Activated effector memory CD4-positive, alpha-beta T cell treated with Interleukin-2 at 50 U/mL for 16 hours (primary cell): ENCODE measurements at places on chromosomes 1 and 21.
A peak's percentile ranks its signal among the peaks of the same experiment; 100 is the strongest.

DNA sequence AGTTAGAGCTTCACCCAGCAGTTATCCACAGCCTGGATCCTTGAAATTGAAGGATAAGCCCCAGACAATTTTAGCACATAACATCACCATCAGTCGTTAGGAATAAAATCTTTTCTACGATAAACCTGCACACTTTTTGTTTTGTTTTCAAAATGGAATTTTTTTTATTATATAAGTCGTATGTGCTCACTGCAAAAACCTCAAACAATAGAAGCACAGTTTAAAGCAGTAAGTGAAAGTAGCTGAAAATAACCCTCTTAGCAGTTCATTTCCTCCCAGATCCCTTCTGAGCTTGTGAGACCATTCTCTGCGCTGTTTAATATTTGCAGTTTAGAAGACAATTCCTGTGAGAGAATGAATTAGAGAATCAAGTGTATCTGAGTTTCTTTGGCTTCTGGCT, 38.3 kb downstream of the ELK4 start:
- DNase-seq, result no peak

GRCh38 chr1:240171907-240172306, 80.2 kb downstream of the FMN2 start:
- DNase-seq, result no peak

DNA sequence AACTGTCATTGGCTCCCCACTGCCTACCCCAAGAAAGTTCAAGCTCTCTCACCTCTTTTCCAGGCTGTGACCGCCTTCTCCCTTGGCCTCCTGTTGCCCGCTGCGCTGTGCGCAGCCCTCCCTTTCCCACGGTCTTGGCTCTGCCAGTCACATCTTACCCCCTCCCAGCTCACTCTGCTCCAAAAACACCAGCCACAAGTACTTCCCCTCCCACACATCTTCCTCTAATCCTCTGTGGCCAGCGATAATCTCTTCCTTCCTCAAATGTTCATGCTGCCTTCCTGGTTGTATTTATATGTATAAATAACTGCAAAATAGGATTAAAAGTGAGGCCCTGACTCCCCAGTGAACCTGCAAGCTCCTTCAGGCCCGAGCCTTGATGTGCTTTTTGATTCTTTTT, 81.8 kb downstream of the AJAP1 start:
- no peak for DNase-seq

DNA sequence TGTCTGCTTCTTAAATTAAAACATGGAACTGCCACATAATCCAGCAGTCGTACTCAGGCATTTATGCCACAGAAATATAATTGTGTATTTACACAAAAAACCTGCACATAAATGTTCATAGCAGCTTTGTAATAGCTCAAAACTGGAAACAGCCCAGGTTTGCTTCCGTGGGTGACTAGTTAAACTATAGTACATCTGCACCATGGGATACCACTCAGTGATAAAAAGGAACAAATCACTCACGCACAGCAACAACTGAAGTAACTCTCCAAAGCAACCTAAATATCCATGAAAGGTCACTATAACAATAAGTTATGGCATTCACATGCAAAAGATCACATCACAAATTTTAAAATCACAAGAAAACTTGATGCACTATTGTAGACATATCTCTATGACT, 64.4 kb downstream of the KCNT2 start:
- DNase-seq, result no peak

GRCh38 chr1:15444468-15445389, 6.5 kb downstream of the CTRC start:
- no peak for DNase-seq

DNA sequence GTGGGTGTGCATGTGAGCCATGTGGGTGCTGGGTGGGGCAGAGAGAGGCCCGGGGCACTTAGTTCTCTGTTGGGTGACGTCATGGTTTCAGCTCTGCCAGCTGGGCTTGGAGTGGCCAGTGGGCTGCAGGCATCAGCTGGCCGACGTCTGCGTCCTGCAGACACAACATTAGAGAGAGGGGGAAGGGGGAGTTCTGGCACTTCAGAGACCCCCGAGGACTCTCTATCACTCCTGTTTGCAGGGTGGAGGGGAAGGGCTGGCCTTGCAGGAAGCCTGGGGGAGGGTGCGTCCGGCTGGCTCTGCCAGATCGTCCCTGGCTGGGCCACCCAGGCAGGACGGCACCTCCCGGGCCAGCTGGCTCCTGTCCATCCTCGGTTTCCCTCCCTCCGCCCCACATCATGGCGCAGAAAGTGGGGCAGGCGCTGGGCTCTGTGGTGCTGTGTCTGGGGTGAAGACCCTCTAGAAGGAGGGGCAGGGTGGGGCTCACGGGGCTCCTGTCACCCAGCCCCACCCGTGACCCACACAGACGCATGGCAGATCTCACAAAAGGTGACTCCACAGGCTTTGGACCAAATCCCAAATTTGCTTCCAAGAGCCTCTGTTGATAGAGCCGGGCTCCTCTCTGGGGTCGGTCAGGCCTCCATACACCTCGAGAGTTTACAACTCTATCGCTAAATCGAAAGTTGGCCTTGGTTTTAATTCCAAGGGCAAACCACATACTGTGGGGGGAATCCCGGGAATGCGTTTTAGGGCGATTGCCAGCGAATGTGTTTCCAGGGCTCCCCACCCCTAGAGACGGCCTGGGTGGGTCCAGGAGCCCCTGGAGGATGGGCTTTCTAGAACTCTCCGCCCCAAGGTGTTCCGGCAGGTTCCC, 73.4 kb upstream of the TTC34 start:
- DNase-seq, result no peak

DNA sequence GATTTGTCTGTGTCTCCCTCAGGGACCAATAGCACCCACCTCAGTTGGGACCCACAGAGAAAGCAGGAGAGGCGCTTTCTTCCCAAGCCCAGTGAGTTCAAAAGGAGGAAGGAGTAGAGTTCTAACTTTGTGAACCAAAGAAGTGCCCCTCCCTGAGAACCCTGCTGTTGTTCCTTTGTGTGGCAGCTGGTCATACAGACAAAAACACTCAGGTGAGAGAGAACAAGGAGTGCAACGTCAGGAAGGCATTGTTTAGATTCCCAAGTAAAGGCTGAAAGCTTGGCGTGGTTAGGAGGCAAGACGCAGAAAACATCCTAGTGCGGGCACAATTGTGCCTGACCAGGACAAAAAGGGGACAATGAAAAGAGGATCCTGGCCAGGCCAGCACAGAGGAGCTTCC, 654.6 kb downstream of the KIF26B start:
- no peak for DNase-seq

- no peak for DNase-seq
Observed at GRCh38 chr1:224703702-224704101, 87.6 kb downstream of the CNIH3 start.

GRCh38 chr21:18608226-18608625, 204.6 kb upstream of the TMPRSS15 start:
- DNase-seq, result no peak

DNA sequence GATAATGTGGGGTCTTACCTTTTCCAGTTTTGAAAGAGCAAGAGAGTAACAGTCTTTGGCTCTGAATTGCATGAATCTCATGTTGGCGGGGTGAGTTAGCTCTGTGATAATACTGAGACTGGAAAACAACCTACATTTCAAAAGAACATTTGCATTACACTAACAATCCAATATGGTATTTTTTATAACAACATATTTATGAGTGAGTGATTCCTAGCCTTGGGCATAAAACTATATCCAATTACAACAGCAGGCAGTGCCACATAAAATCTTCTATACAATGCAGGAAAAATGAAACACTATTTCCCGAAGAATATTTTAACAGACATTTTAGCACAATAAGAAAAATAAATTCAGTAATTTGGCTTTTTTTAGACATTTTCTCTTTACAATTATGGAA, 303.0 kb downstream of the KCNT2 start:
- no peak for DNase-seq

- DNase-seq, result no peak
Observed at GRCh38 chr1:228889289-228889688, 154.0 kb downstream of the RHOU start.

DNA sequence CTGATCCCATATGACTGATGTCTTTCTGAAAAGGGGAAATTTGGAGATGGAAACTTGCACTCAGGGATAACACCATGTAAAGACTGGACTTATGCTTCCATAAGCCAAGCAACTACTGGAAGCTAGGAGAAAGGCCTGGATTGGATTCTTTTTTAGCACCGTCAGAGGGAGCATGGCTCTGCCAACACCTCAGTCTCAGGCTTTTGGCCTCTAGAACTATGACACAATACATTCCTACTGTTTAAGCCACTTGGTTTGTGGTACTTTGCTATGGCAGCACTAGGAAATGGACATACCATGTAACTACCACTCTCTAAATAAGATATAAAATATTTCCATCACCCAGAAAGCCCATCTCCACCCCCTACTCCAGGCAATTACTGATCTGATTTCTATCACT, 139.7 kb downstream of the CYYR1 start:
- no peak for DNase-seq

GRCh38 chr21:34091032-34091431, 17.7 kb downstream of the MRPS6 start:
- DNase-seq, result no peak

DNA sequence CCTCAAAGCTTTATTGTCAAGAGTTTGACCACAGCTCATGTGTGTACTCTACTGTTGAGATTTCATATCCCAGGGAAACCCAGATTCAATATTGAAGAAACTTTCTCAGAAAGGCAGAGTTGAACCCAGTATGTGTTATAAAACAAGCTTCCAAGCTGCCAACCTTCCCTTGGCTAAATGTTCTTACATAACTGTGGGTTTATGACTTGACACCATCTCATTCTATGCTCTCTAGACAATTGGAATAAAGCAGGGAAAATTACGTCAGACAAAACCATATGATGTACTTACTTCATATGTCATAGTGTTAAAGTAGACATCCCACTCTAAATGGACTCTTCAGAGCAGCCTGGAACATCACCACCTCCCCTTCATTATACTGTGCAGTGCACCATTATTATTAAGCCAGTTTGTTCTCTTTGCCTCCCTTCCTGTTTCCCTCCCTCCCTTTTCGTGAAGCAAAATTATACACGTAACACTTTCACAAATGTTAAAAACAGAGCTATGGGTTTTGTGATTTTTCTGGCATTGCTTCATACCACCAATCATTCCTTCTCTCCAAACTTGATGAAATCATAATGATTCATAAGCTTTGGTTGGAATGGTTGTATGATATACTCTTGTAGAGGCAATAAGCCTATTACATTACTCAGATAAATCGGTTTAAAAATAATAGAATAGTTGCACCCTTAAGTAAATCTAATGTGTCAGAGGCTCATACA, 507.2 kb downstream of the LTN1 start:
- DNase-seq, result no peak

GRCh38 chr1:8152731-8153702, 126.9 kb upstream of the ERRFI1 start:
- peak; percentile 32 for DNase-seq

GRCh38 chr1:54861070-54861761, 25.8 kb downstream of the DHCR24 start:
- DNase-seq, result no peak

DNA sequence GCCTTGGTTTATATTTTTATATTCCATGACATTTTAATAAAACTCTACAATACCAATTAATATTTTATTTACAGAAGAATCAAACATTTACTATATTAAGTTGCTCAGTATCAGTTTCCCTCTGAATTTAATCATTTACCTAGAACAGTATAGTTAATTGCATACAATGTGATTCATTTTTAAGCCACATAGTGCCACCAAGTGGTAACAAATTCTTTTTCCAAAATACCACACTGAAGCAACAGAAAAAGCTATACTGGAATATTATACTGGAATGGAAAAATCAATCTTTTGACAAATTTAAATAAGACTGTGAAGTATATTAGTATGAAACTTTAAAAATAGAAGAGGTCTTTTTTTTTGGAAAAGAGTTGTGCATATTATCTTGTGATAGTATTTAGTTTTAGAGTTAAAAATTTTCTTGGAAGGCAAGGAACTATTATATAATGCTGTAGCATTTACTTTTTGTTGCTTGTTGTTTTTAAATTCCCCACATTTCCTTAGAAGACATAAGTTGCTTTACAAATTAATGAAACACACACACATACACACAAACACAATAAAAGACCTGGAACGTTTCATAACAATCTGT, 57.3 kb downstream of the ZNF644 start:
- DNase-seq, result no peak

DNA sequence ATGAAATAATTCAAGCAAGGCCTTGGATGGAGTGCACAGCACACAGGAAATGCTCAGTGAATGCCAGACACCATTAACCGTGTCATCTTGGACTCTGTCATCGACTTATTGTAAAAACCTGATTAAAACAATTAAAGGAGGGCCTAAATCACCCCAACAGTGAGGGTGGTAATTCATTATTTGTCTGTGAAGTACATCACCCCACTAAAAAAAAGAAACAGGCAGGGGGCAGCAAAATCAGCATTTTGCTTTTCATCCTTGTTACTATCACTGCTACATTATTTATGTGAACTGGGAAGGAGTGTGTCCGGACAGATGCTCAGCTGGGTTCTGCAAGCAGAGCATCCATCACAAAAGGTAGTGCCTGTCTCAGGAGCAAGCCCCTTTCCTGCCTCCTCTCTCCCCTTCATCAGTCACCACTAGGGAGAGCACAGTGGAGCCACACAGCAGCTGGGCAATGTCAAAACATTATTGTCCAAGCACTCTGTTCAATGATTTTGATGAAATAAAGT, 98.5 kb downstream of the RERE start:
- DNase-seq, result no peak

GRCh38 chr1:157658571-157658970, 42.0 kb downstream of the FCRL3 start:
- DNase-seq, result no peak

DNA sequence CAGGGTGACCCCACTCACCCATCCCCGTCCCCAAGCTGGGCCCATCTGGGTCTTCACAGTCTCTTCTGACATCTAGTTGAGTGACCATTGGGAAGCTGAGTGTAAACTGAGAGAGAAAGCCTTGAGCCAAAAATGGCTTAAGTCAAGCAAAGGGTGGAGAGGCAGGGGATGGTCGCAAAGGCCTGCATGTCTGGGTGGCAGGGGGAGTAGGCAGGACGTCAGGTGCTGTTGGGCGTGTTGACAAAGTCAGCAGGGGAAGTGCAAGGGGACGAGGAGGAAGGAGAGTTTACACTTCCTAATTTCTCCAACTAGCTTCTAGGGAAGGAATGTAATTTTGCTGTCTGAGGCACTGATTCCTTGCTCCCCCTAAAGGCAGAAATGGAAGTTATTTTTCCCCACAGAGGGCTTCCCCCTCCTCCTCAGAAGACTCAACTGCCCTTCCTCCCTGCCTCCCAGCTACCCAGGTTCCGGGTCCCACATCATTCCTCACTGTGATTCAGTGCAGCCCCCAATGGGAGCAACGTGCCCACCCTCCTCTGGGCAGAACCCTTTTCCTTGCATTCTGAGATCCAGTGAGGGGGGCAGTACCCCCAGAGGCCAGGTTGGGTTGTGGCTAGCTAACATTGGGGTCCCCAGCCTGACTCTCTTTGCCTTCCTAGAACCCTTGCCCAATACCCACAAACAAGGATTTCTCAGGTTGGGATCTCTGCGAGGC, 1.2 kb upstream of the ADORA1 start:
- no peak for DNase-seq

- no peak for DNase-seq
Observed at GRCh38 chr1:89464008-89464407, 60.6 kb upstream of the LRRC8B start.
